ENCODE measurements at places on chromosomes 16 and 17. TPM values are rescaled to one million over a fixed set of nuclear protein-coding genes. Genes with fewer than 3 reads are reported as not detected.

The MYH3 gene
- total RNA-seq = 0.44 TPM

The MT2A gene
- 96.4 TPM for total RNA-seq

The C16orf46 gene
- 0.73 TPM for total RNA-seq

The SOX8 gene
- 0.17 TPM for total RNA-seq

The PRAC1 gene
- not detected for total RNA-seq

The SCIMP gene
- not detected for total RNA-seq

The CSH2 gene
- not detected for total RNA-seq

The TAC4 gene
- total RNA-seq = not detected

The GSDMA gene
- total RNA-seq = not detected

The KCTD19 gene
- total RNA-seq = 0.50 TPM

The MT1H gene
- not detected for total RNA-seq

The KRT15 gene
- 2.9 TPM for total RNA-seq

The RDM1 gene
- 0.87 TPM for total RNA-seq

The CDH3 gene
- total RNA-seq = 0.17 TPM

The TBC1D3E gene
- total RNA-seq = not detected

The LRRC37A2 gene
- total RNA-seq = 7.0 TPM

The PRSS8 gene
- total RNA-seq = not detected

The AANAT gene
- total RNA-seq = 0.17 TPM

The FBXW10B gene
- total RNA-seq = 0.15 TPM

The IRX3 gene
- under 0.01 TPM for total RNA-seq

The ABCA6 gene
- 37.1 TPM for total RNA-seq

The CIBAR2 gene
- not detected for total RNA-seq

The MLKL gene
- 6.9 TPM for total RNA-seq

The ATAD5 gene
- total RNA-seq = 3.2 TPM

The ATF7IP2 gene
- 1.2 TPM for total RNA-seq

The KRT27 gene
- total RNA-seq = not detected

The PLA2G10 gene
- total RNA-seq = not detected

The CDT1 gene
- 10.9 TPM for total RNA-seq

The CCL5 gene
- total RNA-seq = not detected

The KRTAP4-3 gene
- total RNA-seq = not detected

The KRTAP2-2 gene
- not detected for total RNA-seq

The C16orf96 gene
- 0.17 TPM for total RNA-seq
